ENCODE measurements at places on chromosomes 11 and 22.

- DNase-seq = no peak
Measured at GRCh38 chr11:80900265-80900664, 1459.4 kb upstream of the TENM4 start.

GRCh38 chr11:34830035-34830434 is 86.1 kb downstream of the APIP start:
- no peak for DNase-seq

DNA sequence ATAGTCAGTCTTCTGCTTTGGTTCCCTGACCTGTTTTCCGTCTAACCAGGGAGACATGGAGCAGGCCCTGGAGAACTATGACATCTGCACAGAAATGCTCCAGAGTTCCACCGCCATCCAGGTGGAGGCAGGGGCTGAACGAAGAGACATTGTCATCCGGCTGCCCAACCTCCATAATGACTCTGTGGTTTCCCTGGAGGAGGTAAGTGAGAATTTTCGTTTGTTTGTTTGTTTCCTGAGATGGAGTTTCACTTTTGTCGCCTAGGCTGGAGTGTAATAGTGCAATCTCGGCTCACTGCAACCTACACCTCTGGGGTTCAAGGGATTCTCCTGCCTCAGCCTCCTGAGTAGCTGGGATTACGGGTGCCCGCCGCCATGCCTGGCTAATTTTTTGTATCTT is 52.9 kb downstream of the CABIN1 start:
- no peak for DNase-seq

- no peak for DNase-seq
Measured at GRCh38 chr22:48208894-48209293, 1446.4 kb downstream of the TBC1D22A start.

DNA sequence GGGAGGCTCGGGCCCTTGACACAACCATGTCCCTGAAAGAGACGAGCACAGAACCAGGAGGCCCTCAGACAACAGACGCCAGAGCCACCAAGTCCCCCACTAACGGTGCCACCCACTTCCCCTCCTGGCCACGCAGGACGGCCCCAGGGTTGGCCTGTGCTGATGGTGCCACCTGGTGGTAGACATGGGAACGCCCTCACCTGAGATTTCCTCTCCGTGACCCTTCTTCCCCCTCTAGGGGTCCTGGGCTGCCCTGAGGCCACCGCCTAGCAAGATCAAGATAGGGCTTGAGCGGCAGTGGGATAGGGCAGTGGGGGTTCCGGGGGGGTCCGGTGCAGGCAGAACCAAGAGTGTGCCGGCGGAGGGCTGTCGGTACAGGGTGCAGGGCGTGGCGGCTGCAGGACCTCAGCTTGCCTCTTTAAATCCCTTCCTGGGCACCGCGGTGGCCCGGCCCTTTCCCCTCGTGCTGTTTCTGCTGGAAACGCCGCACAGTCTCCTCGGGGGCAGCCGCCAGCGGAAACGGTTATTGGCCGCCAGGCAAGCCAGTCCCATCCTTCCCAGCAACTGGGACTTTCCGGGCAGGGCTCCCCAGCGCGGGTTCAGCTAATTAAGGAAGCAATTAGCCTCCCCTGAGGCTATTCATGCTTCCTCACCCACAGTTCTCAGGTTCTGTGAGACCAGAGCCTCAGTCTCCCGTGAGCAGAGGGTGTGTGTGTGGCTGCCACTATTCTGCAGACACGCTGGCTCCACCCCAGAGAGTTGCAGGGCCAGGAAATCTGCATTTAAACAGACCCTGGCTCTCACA is 5.5 kb upstream of the NFAM1 start:
- peak; percentile 79 for DNase-seq

GRCh38 chr11:66321606-66322005 is 4.8 kb upstream of the CD248 start:
- no peak for DNase-seq

DNA sequence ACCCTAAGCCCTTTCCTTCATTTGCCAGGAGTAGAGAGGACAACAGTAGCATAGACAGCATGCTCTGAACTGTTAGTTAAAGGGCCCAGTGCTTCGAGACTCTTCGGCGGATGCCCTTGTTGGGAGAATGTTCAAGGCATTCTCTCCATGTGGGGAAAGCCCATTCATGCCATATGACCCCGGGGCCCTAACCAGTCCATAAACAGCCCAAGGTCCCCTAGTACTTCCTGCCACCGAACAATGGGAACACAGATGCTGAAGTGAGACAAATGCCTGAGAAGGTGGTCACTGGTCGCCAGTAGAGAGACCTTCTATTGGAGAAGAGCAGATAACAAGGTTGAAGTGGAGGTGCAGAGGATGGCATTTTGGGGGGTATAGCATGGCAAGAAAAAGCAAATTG is 80.7 kb downstream of the FLI1 start:
- no peak for DNase-seq

DNA sequence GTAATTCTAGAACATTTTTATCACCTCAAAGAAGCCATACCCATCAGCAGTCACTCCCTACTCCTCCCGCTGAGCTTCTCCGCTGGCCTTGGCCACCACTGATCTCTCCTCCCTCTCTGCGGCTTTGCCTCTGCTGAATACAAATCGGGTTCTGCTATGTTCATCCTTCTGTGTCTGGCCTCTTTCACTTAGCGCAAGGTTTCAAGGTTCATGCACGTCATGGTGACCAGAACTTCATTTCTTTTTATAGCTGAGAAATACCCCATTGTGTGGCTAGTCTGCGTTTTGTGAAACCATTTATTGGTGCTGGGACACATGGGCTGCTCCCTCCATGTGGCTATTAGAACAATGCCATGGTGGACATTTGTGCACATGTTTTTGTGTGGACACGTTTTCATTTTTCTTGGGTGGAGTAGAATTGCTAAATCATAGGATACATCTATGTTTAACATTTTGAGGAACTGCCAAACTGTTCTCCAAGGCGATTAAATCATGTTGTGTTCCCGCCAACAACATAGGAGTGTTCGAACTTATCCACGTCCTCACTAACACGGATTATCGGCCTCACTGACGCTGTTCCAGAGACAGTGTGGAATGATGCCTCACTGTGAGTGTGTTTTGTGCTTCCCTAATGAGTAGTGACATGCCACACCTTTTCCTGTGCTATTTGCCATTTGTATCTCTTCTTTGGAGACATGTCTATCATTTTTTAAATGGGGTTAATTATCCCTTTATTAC is 24.2 kb upstream of the KRTAP5-6 start:
- DNase-seq = no peak

GRCh38 chr11:126387857-126388256 is 32.4 kb downstream of the ST3GAL4 start:
- DNase-seq = no peak

DNA sequence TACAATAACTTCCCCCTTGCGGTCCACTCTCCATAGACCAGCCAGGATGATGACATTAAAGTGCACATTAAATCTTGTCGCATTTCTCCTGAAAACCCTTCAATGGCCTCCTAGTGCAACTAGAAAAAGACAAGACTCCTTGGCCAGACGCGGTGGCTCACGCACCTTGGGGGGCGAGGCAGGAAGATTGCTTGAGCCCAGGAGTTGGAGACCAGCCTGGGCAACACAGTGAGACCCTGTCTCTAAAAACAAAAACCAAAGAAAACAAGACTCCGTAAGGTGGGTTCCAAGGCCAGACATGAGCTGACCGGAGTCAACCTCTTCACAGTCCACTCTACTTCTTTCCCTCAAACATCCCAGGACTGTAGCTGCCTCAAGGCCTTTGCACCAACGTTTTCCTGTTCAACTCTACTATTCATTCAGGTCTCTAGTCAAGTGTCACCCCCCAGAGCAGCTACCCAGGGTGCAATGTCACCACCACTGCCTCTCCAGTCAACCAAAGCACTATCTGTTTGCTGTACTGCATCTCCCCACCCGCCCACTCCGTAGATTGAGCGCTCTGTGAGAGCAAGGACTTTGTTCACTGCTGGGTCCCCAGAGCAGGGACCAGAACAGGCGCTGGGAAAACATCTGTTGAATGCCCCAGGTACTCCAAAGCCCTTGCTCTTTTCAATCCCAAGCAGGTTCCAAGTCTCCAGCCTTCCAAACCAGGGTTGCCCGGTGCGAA is 739 bp downstream of the ZMAT5 start:
- DNase-seq = peak; percentile 9

- DNase-seq = peak; percentile 70
Measured at GRCh38 chr11:2376751-2377451, at the start of gene CD81. Gene CD81, plus strand, starts transcription at chr11:2377310. Its CDS starts 240 bp downstream, at chr11:2377550.

DNA sequence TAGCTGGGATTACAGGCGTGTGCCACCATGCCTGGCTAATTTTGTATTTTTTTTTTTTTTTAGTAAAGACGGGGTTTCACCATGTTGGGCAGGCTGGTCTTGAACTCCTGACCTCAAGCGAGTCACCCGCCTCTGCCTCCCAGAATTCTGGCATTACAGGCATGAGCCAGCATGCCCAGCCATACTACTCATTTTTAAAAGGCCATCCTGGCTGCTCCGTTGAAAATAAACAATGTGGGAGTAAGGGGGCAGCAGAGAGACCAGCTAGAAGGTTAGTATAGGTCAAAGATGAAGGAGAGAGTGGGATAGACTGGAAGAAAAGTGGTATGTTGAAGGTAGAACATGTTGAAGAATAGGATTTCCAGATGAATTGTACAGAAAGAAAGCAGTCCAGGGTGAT is 17.6 kb upstream of the LIN7C start:
- no peak for DNase-seq

DNA sequence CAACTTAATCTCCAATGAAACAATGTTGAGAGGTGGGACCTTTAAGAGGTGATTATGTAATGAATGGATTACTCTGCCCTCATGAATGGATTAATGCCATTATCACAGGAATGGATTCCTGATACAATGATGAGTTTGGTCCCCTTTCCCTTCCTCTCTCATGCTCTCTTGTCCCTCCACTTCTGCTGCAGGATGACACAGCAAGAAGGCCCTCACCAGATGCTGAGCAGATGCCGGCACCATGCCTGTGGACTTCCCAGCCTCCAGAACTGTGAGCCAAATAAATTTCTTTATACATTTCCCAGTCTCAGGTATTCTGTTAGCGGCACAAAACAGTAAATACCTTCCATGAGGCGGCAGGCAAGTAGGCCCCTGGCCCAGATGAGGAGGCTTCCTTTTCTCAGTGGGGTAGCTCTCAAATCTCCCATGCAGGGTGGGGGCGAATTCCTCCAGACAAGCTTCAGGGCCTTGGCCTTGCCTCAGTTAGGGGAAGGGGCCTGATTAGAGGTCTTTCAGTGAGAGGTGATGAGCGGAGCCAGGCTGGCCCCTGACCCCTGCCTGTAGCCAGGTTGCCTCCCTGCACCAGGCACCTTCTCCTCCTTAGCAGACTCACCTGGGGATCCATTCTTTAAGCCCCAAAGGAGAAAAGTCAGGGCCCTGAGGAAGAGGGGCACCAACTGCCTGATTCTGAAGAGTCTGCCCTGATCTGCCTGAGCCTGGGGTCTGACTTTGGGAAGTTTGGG is 86.0 kb downstream of the RRM1 start:
- no peak for DNase-seq

All from stimulated activated CD4-positive, alpha-beta T cell treated with anti-CD3 and anti-CD28 coated beads, Interleukin-4, amount 100 ng/mL, for 1 hour (primary cell).